CD4-positive, alpha-beta T cell (primary cell): ENCODE measurements at places on chromosomes 3 and 15.

GRCh38 chr3:14509796-14510100, 30.4 kb downstream of the GRIP2 start:
- H3K27ac ChIP-seq: no peak overlapping the region
- peaks cover 5% of the 10 kb centered on the region for H3K4me1 ChIP-seq
- H3K36me3 ChIP-seq: no peaks in the 10 kb centered on the region
- H3K27me3 ChIP-seq: no peaks in the 10 kb centered on the region

DNA sequence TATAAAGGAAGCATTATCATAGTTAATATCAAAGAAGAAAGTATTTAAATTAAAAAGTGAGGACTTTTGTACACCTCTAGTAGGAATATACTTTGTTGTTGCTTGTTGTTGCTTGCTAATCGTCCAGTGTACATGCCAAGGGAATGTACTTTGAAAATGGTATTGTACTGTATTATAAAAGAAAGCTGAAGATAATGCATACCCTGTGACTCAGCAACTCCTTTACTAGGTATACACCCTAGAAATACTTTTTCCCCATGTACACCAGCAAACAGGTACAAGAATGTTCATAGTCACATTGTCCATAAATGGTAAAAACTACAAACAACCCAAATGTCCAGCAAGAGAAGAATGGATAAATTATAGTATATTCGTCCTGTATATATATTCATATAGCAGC, 12.0 kb downstream of the TTBK2 start:
- H3K4me1 ChIP-seq: no peaks in the 10 kb centered on the region
- no peaks in the 10 kb centered on the region for H3K36me3 ChIP-seq
- no peak overlapping the region for H3K4me3 ChIP-seq
- H3K27ac ChIP-seq: no peak overlapping the region

- peaks cover 2% of the 10 kb centered on the region for H3K27me3 ChIP-seq
- H3K4me1 ChIP-seq: no peaks in the 10 kb centered on the region
- no peaks in the 10 kb centered on the region for H3K36me3 ChIP-seq
- DNase-seq: no peak
- no peak overlapping the region for H3K27ac ChIP-seq
Measured at GRCh38 chr15:68594533-68595259, 15.9 kb downstream of the CORO2B start.

DNA sequence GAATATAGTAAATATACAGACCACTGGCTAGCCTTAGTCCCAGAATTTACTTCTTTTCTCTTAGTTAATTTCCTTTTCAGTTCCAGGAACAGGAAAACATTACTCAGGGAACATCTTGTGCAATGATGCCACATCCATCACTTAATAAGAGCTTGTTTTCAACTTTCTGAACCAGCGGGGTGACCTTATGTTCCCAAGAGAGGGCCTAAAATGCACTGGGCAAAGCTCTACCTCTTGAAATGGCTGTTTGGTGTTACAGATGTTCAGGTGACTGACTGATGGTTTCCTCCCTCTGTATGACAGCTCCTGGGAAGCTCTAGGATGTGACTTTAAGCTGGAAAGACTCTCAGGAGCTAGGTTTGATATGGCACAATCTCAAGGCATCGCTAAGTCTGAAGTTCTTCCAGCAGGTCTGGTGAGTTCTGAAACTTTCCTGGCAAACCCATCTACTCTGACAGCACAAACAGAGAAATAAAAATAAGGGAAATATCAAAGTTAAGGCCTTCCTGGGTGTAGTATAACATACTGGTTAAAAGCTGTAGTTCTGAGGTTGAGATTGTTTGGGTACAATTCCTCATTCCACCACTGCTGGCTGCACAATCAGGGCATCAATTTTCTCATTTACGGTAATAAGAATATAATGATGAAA, 98.6 kb downstream of the ZIC1 start:
- H3K27ac ChIP-seq: no peak overlapping the region
- H3K4me3 ChIP-seq: no peak overlapping the region
- H3K36me3 ChIP-seq: no peaks in the 10 kb centered on the region
- no peaks in the 10 kb centered on the region for H3K4me1 ChIP-seq
- no peaks in the 10 kb centered on the region for H3K27me3 ChIP-seq
